ENCODE measurements at places on chromosomes 1 and 21.

GRCh38 chr1:11802616-11802972 lies 3.2 kb downstream of the MTHFR start:
- no peak for DNase-seq

DNA sequence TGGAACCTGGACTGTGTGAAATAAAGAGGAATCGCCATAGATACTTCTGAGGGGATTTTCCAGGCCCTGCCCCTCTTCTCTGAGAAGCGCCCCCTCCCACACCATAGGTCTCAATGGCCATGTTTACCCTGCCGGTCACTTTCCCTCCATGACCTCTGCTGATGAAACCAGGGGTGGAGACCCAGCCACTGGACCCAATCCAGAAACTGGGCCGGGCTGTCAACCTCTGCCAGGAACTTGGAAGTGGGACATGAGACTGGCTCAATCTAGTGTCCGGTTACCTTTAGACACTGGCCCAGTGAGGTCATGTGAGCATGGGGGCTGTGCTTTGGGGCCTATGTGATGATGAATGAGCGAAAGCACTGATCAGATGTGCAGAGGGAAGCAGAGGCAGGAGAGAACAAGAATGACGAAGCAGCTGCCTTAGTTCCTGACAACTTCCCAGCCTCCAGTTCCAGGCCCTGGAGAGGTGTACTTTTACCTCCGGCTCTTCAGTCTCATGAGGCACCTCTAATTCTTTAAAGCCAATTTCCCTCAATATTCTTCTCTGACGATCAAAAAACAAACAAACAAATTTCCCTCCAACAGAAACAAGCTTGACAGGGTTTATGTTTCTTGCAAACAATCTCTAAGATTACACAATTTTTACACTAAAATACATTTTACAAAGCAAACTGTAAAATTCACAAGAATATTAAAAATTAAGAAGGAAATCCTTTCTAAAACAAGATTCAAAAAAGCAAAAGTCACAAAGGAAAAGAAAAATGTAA lies 4.9 kb downstream of the ASAP3 start:
- DNase-seq = no peak

DNA sequence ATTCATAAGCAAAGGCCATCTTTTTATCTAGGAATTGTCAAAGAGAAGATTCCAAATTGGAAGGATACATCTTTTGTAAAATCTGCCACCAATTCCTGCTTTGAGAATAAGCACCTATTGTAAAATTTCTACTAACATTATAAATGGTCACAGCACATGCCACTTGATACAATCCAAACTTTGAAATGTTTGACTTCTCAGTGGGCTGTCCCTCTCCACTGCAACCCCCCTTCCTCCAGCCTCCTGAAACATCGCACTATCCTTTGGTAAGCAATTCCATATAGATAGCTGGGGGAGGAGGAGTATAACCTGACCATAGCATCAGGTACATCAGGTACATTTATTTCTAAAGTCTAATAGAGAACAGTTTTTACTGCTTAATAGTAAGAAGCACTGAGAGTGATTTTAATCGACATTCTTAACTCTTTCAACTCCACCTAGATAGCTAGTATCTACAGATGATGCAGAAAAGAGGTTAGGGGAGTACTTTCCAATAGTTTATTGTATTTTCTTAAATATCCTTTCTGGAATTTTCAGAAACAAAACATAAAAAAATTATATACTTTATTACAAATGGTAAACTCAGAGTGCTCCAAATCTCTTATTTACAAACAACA lies 2.9 kb downstream of the JUN start:
- no peak for DNase-seq

GRCh38 chr1:184031409-184032107 lies 6.0 kb downstream of the COLGALT2 start:
- no peak for DNase-seq

DNA sequence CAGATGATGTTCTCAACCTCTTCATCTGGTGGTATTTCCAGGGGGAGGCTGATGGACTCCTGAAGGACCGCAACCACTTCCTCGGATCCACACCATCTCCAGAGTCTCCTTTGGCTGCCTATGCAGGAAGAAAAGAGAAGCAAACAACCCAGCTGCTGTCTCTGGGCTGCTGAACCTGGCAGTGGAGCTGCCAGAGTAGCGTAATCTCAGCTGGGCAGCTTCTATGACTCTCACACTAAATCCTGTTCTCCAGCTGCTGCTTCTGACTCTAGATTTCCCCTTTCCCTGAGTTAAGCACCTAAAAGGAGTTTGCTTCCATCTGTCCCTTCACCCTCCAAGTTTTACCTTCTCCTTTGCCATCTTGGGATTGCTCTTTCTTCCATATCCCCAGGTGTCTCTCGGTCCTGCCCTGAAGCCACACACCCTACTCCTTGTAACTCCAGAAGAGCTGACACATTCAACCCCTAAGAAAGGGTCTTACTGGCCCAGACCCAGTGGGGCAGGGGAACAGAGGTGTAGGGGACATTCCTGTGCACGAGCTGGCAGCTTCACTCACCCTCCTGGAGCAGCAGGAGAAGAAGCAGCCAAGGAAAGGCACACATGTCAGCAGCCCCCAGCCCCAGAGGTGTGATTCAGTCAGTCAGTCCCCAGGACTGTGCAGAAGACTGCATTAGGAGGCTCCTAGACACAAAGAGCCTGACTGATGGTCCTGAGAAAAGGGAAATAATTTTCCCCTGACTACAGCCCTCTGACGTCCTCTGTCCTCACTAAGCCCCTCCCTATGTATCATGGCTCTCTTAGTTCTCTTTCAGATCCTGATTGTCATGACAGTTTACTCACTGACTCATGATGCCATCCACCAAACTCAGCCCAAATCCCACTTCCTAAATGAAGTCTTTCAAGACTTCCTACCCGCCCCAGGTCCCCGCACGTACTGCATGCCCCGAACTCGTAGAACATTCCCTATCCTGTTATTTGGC lies at the start of gene SLAMF9:
Gene SLAMF9 (minus strand): TSS at position 702 of the 980 bp plus-strand sequence. CDS start 100 bp downstream, at position 602.
- no peak for DNase-seq

- no peak for DNase-seq
Observed at GRCh38 chr1:37255136-37255795, 219.1 kb upstream of the ZC3H12A start.

DNA sequence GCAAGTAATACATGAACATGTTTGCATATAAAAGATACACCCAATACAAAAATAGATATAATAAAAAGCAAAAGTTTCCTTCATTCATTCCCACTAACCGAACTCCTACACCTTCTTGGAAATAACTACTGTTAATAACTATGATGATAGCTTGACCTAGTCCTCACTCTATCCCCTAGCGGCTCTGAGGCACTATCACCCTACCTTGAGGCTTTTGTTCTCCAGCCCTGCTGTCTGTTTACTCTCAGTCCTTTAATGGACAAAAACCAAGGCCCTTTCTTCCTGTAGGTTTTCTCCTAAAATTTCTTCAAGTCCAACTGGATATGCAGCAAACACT lies 186.6 kb downstream of the SLC35F3 start:
- no peak for DNase-seq

DNA sequence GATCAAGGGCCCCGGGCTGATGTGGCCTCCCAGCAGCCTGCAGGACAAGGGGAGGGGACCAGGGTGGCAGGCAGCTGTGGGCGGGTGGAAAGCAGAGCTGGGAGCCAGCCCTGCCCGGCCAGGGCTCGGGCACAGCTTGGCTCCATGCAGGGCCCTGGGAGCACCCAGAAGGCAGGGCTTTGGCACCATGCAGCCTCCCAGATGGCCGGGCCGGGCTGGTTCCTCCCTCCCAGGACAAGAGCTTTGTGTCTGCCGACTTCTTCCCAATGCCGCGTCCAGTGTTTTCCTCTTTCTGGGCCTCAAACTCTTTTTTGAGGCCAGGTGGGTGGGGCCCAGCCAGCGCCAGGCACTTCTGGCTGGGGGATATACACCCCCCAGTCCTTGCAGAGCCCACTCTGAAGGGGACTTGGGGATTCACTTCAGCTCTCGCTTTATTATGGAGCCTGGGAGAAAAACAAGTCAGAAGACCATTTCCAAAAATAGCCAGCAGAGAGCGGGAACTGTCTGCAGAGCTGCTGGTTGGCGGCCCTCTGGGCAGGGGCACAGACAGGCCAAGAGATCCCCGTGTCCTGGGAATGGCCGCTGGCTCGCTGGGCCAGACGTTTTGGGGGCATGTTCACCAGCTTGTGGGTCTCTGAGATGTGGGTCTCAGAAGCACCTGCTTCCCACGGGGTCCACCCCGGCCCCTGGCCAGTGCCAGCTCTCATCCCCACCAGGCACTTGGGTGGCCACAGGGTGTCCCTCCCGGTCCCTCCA lies 103.8 kb upstream of the ARHGEF16 start:
- DNase-seq = no peak

- no peak for DNase-seq
Observed at GRCh38 chr1:119449971-119450370, 35.0 kb downstream of the HSD3B2 start.

GRCh38 chr1:235624721-235625333 lies 24.8 kb downstream of the GNG4 start:
- no peak for DNase-seq

- DNase-seq = no peak
Observed at GRCh38 chr1:75587692-75588091, 23.2 kb downstream of the SLC44A5 start.

DNA sequence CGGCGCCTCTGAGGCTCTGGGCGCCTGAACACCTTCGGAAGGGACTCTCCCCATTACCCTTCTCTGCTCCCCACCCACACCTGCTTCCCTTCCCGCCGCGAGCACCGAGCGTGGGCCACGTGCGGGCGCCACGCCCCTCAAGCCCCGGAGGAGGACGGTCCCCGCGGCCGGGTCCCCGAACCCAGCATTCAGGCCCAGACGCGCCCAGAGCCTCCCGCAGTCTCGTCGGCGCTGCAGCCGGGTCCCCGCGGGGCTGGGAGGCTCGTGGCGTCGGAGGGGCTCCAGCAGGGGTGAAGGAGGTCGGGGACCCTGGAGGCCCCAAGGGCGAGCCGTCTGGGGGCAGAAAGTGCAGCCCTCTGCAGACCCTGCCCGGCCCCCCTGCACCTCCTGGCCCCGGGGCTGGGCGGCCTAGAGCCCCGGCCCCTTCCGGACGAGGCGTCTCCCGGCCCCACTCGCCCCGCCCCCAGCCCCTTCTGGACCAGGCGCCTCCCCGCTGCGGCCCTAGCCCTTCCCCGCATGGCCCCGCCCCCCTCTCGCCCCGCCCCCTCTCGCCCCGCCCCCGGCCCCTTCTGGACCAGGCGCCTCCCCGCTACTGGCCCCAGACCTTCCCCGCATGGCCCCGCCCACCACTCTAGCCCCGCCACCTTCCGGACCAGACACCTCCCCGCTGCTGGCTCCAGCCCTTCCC lies 378 bp upstream of the SMIM1 start:
- DNase-seq = peak; percentile 80

- DNase-seq = no peak
Observed at GRCh38 chr1:67465375-67465774, 35.2 kb upstream of the SERBP1 start.

GRCh38 chr1:155241069-155241679 lies 14.1 kb downstream of the ENTREP3 start:
- peak; percentile 68 for DNase-seq

DNA sequence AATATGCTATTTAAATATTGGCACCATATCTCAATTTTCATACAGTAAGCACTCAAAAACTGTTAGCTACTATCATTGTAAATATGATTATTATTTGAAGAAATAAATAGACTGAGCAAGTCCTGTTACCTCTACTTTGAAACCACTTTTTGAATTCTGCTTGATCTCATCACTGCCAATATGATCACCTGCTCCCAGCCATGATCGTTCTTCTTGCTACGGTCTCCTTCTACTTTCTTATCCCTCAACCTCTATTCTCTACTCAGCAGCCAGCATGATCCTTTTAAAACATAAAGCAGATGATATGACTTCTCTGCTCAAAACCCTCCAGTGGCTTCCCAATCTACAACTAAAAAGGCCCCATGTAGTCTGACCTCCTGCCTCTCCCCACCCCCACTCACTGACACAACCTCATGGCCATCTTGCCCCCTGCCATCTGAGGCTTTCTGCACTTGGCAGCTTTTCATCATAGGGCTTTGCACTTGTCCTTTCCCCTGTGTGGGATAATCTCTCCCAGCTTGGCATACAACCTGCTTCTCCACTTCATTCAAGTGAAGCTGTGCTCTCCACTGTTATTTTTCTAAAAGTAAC lies 27.2 kb downstream of the CD34 start:
- no peak for DNase-seq

- no peak for DNase-seq
Observed at GRCh38 chr1:221692643-221693042, 49.2 kb downstream of the DUSP10 start.

GRCh38 chr1:54565113-54565501 lies 17.1 kb downstream of the ACOT11 start:
- DNase-seq = no peak

DNA sequence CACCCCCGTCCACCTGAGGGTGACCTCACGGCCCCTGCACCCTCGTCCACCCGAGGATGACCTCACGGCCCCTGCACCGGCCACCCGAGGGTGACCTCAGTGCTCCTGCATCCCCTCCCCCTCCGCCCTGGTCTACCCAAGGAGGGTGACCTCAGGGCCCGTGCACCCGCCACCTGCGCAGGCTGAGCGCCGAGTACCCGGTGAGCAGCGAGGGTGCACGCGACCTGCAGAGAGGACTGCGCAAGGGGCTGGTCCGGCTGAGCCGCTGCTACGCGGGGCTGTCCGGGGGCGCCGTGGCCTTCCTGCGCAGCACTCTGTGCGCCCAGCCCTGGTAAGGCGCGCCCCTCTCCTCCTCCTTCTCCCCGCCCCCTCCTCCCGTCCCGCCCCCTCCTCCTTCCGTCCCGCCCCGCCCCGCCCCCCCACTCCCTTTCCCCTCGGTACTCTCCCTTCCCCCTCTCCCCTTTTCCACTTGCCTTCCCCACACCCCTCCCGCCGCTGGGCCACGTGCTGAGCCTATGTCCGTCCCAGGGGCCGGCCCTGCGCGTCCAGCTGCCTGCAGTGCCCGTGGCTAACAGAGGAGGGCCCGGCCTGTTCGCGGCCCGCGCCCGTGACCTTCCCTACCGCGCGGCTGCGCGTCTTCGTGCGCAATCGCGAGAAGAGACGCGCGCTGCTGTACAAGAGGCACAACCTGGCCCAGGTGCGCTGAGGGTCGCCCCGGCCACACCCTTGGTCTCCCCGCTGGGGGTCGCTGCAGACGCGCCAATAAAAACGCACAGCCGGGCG lies 28.4 kb downstream of the TRIM11 start:
- peak; percentile 82 for DNase-seq

DNA sequence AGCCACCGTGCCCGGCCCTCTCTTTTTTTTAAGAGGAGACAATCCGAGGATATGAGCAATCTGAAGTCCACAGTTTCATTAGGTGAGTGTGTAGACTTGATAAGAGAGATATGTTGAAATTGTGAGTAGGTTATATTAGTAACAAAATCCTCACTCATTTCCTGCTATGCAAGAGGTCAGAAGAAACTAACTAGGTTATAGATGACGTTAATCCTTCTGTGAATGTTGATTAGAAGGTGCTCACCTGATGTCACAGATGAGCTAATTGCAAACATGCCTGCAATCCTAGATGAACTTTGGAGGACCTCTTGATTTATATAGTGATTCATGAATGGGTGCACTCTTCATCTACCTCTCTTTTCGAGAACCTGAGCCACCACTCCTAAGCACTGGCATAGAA lies 29.3 kb downstream of the NTMT2 start:
- DNase-seq = no peak
